ENCODE measurements at places on chromosomes 2 and 18. TPM values are rescaled to one million over a fixed set of nuclear protein-coding genes. Genes with fewer than 3 reads are reported as not detected.

- DNase-seq = no peak
These were observed 302.7 kb upstream of the ZC3H15 start for GRCh38 chr2:186183406-186183805.

GRCh38 chr2:156325688-156326525, 6.6 kb downstream of the NR4A2 start:
- no peak for DNase-seq

GRCh38 chr2:84694088-84694622, 177.9 kb downstream of the DNAH6 start:
- no peak for DNase-seq

DNA sequence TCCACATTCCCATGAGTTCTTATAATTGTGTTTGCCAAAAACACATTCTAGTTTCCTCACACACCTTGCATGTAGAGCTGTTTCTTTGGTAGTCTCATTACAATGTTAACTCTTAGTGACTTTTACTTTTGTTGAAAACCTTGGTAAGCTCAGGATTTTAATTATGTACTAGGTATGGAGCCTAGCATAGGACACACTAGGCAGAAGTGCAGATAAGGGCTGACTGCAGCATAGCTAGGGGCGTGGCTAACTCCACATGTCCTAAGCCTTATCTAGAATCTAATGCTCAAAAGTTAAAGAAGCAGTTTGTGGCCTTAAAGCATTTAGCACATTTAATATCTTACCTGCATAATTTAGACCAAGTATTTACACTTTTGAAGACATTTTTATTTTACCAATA, 153.7 kb upstream of the FBXO11 start:
- no peak for DNase-seq

GCKR gene
- 26.8 TPM for total RNA-seq

SANBR gene
- 11.5 TPM for total RNA-seq

TUBA4B gene
- total RNA-seq = not detected

ATL2 gene
- total RNA-seq = 118 TPM

DNA sequence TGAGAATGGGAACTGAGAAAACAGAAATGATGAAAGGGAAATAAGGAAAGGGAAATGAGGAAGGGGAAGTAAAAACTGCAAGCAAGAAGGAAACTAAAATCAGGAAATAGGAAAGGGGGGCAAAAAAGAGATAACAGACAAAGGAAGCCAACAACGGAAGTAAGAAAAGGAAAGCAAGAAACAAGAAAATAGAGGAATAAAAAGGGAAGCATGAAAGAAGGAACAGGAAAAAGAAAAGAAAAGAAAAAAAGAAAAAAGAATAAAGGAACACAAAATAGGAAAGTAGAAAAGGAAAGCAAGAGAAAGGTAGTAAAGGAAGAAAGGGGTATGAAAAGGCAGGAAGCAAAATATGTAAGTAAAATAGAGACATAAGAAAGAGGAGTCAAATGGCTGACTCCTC, 241.2 kb upstream of the NCKAP5 start:
- no peak for DNase-seq

- no peak for DNase-seq
These were observed 33.7 kb downstream of the YES1 start for GRCh38 chr18:778194-778927.

GRCh38 chr2:88049622-88050021, 6.0 kb downstream of the KRCC1 start:
- no peak for DNase-seq

GRCh38 chr2:179181002-179181401, 83.6 kb downstream of the SESTD1 start:
- no peak for DNase-seq

TMEM247 gene
- not detected for total RNA-seq

- no peak for DNase-seq
These were observed 553.7 kb upstream of the SYT4 start for GRCh38 chr18:43830947-43831346.

ANKRD36B gene
- total RNA-seq = 19.4 TPM

DNA sequence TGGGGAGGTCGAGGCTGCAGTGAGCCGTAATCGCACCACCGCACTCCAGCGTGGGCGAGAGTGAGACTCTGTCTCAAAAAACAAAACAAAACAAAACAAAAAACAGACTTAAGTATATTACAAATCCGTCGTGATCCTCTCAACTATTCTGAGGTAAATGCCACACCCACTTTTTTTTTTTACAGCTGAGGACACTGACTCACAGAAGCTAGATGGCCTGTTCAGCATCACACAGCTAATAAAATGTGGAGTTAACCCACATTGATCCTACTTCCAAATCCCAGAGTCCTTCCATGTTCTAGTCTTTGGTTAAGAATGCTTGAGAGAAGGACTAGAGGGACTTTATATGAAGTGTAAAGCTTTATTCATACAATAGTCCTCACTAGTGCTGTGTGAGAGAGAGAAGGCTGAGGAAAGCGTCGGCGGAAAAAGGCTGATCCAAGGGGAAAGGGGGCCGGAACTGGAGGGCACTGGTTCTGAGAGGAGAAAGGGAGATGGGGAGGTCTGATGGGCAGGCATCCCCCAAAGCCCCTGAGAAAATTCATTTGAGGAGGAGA, 627 bp downstream of the RNF25 start:
- DNase-seq = no peak

UGT1A3 gene
- total RNA-seq = 6.0 TPM

DNA sequence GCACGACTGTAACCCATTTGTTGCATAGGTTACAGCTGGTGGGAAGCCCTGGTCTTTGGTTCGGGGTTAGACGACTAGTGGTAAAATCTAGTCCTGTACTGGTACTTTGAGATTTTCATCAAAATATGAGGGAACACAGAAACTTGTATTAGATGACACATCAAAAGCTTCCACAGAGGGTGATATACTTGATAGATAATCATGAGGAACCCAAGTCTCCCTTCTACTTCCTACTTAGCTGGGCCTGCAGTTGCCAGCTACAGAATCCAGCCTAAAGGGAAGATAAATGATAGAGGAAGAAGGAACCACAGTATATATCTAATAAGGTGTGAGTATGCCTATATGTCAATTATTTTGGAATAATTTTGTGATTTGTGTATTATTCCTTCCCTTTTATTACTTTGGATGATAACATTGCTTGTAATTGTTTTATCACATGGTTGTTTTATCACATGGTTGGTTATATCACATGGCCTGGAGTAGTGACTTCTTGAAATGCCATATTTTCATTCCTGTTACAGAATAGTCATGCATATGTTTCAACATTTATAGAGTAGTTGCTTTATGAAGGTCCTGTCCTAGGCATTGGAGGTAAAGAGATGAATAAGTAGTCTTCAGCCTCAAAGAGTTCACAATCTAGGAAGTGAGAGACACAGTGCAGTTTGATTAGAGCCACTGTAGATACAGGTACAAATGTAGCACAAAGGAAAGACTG, 2.9 kb downstream of the AGPS start:
- DNase-seq = no peak

DNA sequence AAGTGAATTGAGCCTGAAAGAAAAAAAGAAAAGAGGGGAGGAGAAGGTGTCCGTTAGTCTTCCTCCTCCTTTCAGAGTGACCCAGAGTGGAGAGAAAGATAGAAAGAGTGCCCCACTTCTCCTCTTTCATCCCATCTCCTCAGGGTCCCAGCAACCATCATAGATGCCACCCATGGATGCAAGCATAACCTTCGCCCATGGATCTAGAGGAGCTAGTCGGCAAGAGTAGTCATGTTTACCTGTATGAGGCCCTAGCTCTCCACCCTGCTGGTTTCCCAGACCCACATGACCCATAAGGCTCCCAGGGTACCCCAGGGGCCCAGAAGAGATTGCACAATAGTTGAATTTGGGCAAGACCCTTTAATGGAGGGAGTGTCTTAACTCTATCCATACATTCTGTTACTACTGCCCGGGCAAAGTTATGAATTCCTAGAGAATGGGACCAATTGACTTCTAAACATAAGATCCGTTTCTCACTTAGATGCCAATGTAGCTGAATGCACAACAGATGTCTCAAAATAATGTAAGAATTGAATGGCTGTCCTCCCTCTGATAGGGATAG, 56.1 kb upstream of the CDCA7 start:
- DNase-seq = no peak

GRCh38 chr2:79619976-79620375, 107.1 kb downstream of the CTNNA2 start:
- no peak for DNase-seq

- no peak for DNase-seq
These were observed 25.5 kb downstream of the MARCHF4 start for GRCh38 chr2:216346781-216347180.

DNA sequence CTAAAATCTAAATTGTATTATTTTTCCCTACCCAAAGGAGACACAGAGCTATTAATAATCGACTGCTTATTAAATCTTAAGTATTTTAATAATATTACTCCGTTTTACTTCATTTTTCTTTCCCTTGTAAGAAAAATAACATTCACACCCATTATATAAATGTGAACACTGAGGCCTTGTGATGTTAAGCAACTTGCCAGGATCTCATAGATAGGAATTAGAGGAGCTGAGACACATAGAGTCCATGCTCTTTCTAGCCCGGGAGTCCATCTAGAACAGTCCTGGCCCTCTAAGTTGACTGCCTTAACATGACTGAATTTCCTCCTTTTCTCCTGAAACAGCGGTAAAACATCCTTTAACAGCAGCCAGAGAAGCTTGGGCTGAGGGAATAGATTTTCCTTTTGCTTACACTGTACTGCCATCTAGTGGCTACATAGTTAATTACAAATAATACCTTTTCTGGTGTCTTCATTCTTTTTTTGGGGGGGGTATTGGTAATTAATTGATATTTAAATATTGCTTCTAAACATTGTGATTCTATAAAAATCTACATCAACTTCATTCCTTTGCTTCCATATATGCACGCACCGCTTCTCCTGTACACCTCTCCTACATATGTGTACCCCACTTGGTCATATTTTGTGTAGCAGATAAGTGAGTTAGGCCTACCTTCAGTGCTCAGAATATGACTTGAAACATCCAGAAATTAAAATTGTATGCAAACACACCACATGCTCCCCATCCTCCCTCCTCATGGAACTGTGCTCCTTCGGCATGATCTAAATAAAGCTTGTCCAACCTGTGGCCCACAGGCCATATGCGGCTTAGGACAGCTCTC, 125.8 kb upstream of the HNMT start:
- DNase-seq = no peak

GLI2 gene
- 1.4 TPM for total RNA-seq
